Iris pigment epithelial cell (primary cell): ENCODE measurements at places on chromosomes 5 and 9.

- no peak for DNase-seq
Observed at GRCh38 chr5:73388740-73389139, 59.8 kb downstream of the FOXD1 start.

DNA sequence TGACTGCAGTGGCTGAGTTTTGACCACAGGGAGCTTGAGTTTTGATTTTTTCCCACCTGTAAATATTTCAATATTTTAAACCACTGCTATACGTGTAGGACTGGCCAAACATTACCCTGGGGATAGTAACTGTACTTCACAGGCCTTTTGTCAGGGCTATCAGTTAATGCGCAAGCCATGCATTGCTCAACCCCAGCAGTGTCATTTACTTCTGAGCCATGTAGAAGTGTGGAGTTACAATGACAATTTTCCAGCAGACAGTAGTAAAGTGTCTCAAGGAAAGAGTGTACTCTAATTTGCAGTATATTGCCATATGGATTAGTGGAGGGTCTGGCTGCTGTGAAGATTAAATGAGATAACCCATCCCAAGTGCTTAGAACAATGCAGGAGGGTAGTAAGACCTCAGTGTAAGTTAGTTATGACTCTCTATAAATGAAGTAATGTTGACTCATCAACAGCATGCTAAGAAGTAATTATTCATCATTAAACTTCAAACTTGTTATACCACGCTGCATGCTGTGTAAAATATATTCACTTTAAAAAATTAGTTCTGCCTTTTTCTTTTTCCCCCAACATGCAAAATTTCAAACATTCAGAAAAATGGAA, 489.2 kb downstream of the KDM4C start:
- DNase-seq = no peak

DNA sequence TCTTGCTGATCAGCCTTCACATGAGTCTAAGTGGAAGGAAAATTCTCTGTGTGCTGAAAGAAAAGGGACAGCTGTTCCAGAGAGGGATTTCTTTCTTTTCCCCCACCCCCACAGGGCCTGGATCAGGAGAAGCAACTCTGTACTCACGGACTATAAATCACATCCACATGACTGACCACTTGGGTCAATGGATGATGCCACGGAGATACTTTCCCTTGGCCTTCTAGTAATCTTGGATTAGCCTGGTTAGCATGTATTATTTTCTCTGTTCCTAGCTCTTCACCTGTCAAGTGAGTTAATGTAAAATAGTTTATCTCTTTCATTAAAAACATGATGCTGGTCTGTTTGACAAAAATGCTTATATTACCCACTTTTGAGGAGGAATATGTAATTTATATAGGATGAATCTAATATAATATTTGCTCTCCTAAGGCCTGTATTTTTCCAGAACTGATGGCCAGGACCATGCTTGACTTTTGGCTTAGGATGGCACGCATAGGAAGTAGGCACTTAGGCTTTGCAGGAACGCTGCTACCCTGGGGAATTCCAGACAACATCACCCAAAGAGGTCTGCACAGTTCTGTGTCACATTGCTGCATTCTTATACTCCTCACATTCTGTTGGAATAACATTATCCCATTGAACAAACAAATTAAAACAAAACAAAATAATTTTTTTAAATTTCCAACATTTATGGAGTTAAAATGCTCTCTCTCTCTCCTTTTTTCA, 892.1 kb downstream of the TLE1 start:
- DNase-seq = no peak

- no peak for DNase-seq
Observed at GRCh38 chr9:73014011-73014410, 61.2 kb upstream of the ALDH1A1 start.
